ENCODE measurements at places on chromosomes 16 and 17.

GRCh38 chr16:90031931-90032673, 12.8 kb upstream of the DBNDD1 start:
- DNase-seq: no peak

DNA sequence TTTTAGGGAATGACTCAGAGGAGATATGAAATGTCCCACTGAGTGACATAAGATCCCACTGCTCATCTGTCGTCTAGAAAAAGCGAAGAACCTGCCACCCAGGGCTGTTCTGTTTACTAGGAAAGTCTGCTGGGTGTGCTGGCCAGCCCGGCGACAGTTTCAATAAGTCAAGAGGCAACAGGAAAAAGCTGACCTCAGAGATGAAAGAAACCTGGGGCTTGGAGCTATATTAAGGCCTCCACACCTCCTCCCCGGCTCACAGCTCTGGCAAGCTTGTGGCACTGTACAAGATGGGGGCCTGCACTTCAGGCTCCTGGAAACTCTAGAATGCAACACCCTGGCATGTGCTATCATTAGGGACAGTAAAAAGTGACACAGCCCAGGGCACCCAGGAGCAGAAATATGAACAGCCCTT, 10.6 kb downstream of the ZFHX3 start:
- DNase-seq: no peak

- DNase-seq: no peak
Observed at GRCh38 chr16:51175081-51175480, 24.0 kb upstream of the SALL1 start.

DNA sequence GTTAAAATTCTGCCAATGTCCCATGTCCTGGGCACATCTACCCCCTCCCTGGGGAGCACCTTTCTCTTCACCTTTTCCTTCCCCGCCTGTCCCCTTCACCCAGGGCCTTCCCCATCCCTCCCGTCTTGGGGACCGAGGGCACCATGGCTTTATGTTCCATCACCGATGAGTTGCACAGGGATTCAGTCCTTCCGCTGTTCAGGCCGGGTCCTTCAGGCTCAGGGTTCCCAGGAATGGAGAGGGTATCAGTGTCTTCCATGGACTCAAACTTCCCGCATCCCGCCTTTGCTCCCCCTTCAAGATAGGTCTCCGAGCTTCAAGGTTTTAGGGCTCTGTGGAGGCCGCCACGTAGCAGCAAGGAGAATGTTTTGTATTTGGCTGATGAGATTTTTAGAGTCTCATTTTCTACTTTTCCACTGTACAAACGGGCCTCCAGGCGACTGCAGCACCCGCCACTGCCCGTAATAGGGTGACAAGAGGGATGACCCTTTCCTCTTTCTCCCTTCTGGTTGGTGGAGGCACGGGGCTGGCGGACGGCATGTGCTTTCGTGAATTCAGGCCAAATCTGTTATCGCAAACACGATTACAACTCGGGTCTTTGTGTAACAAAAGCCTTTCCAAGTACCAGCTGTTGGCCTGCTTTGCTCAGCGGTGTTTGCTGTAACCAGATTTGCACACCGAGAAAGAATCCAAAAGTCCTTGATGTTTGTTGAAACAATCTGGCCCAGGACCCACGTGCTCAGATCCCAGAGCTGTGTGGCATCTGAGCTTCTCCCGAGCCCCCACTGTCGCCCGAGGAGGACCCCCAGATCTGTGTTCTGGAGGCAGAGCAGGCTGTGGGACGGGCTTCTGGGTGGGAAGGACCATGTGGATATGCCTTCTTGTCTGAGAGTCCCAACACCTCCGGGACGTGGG, 236.3 kb downstream of the SEC14L1 start:
- no peak for DNase-seq

GRCh38 chr16:5751216-5751615, 653.6 kb upstream of the EEF2KMT start:
- DNase-seq: no peak

GRCh38 chr17:11565591-11565990, 32.7 kb upstream of the DNAH9 start:
- DNase-seq: no peak

DNA sequence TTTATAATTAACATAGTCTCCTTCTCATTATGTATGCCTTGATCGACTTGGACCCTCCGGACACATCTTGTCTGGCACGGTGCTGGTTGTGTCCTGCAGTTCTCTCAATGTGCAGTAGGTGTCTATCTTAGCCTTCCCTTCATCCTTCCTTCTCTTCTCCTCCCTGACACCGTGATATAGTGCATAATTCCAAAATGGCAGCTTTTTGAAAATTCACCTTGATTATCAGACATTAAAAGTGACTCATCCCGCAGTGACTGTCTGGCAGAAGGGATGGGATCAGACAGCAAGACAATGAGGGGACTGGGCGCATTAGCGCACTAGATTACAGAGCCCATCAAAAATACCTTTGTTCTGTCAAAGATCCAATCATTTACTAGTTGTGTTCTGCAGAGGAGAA, 70.0 kb upstream of the PMFBP1 start:
- DNase-seq: peak; percentile 4

DNA sequence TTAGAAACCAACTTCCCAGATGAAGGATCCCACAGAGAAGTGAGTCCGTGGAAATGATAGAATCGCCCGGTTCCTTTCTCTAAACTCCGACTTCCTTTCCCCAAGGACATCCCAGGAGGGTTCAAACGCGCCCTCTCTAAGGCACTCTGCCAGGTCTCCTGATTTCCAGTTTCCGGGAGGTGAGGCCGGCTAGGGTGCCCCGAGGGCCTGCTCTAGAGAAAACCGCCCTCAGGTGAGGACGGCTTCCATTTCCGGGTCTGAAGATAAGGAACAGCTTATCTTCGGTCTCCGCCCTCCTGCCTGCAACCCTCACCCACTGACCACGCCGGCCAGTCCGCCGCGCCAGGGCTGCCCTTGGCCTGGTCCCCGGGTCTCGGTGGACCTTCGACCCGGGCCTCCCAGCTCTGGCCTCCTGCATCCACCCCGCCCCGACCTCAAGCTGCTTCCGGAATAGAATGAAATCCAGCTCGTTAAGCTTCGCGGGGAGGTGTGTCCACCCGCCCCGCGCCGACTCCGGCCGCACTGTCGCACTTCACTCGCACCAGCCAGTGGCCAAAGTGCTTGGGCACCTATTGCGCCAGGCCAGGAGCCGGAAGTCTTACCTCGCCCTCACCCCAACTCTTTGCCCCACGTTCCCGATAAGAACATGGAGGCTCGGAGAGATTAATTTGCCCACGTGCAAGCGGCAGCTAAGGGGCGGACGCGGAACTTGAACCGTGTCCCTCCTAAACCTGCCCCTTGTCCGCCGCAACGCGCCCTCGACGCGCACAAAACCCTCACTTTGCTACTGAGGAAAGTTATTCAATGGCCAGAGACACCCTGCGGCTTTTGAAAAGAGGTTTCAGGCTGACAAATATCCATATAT, 836 bp upstream of the MMP15 start:
- DNase-seq: no peak

- DNase-seq: peak; percentile 20
Observed at GRCh38 chr17:82528484-82529265, 9.1 kb downstream of the FOXK2 start.

GRCh38 chr16:65312071-65312470, 190.2 kb upstream of the CDH11 start:
- DNase-seq: no peak

DNA sequence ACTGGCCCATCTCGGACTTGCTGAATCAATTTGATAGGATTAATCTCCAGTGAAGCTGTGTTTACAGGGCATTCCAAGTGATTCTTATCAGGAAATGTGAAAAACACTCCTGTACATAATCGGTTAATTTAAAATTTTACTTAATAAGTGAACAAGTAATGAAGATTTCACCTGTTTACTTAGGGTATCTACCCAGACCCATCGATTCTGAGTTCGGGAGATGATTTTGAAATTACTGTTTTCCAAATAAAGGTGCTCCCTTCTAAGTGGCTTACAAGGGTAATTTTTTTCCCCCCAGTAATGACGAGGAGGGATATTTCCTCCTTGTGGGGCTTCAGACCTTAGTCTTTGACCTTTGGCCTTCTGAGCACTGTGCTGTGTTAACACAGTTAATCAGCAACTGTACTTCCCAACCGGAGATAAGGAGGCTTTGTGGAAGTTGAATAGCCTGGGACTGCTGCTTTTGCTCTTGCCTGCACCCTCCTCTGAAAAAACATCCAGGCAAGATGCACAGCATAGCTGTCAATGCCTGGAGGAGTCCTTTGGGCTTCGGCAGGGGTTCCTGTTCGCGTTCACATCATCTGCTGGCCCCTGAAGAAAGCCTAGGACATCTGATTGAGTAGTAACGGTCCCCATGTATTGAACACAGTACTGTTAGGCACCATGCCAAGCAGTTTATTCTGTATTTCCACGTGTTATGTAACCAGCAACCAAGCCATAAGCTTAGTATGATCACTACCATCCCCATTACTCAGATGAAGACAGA, 1.8 kb downstream of the FAHD1 start:
- no peak for DNase-seq

DNA sequence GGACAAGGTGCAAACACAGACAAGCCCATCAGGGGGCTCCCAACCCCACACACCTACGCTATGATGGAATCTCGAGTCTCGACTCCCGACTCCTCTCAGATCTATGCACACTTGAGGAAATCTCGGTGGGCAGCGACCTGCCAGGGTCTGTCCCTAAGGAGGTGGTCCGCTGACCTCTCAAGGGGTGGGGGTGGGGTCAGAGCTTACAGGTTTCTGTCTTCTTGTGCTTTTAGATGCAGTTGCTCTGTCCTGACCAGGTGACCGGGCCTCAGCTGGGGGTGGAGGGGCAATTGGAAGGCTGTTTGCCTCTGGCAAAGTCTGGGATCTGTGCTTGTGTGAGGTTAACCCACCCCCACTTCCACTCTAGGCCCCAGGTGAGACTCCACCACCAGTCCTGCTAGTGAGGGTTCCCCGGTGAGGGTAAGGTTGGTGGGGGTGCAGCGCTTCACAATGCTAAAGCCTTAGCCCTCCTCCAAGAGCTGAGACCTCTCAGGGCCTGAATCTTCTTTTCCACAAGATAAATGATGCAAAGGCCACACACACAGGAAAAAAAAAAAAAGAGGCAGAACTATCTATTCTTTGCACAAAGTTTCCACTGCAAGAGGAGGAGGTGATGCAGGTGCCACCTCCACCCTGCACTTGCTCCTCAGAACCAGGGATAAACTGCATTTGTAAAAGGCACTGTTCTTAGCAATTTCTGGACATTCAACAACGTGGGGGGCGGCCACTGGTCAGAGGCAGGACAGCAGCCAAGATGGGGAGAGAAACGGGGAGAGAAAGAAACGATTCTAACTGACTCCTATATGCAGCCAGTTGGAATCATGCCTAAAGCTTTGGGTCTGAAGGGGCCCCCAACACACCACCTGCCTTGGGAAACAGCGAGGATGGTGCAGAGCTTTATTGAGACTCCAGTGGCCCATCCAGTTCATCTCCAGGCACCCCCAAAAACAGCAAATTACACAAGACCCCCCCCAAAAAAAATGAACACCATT, 4.1 kb downstream of the CISD3 start:
- no peak for DNase-seq

DNA sequence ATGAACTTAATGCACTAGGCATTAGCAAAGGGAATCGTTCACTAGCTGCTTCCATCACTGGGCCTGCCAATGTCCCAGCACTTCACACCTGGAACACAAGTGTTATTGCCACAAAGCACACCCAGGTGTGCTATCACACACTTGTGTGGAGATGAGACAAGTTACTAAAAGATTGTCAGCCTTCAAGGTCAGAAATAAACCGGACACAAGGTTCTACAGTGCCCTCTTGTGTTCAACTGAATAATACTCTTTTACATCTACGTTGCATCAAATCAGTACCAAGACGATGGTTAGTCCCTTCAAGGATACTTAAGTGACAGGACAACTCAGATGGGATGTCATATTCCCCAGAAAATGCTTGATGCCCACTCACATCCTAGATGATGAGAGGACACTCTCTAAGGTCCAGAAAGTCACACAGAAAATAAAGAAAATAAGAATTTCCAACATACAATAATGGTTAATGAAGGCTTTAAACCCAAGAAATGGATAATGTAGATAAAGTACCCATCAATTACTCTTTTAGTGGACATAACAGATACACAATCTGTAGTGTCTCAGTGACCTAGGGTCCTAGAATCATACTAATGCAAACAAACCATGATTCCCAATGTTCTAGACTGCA, 16.4 kb upstream of the GLG1 start:
- DNase-seq: peak; percentile 35

GRCh38 chr17:81994593-81995462, 17.4 kb downstream of the ASPSCR1 start:
- DNase-seq: no peak

- DNase-seq: no peak
Observed at GRCh38 chr16:35750701-35751104, 2291.3 kb downstream of the TP53TG3F start.

DNA sequence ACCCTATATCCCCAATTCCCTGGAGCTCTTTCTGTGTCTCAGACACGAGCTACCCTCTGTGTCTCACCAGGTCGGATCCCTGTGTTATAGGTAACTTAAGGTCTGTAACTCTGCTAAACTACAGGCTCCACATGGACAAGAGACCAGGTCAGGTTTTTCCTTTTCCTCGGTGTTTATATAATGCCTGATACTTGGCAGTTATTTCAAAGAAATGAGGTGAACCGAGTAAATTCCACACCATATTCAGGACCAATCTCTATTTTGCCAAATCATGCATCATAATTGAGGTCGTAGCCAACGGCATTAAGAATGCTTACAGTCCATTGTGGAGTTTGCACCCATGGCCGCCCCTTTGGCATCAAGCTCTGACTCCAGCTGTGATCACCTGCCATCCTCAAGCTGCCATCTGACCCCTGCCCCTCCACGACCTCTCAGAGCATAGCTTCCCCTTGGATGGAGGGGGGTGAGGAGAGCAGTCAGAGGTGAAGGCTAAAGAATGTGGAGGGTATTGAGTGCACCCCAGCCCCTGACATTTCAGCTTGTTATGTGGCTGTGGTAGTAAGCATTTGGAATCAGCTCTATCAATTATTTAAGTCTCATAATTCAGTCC, 434.7 kb upstream of the RBFOX1 start:
- no peak for DNase-seq
